ENCODE measurements at places on chromosomes 5 and 9.

DNA sequence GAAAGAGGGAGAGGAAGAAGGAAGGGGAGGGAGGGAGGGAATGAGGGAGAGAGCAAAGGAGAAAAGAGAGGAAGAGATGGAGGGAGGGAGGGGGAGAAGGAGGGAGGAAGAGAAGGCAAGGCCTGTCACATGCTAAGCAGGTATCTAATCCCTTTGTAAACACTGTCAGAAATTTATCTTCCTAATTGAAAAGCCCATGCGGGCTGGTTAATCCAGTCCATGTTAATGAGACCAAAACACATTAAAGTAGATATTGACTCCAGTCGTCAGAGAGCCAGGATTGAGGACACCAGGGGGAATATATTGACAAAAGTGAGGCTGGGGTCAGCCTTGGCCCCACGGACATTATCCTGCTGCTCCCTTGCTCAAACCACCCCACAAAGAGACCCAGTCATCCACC, 37.4 kb upstream of the ALDH1B1 start:
- no peak overlapping the region for H3K4me3 ChIP-seq
- H3K27ac ChIP-seq: no peak overlapping the region
- peaks cover 2% of the 10 kb centered on the region for H3K27me3 ChIP-seq

GRCh38 chr9:2595973-2596372, 25.6 kb upstream of the VLDLR start:
- DNase-seq: no peak
- H3K4me3 ChIP-seq: no peak overlapping the region
- H3K27me3 ChIP-seq: peaks cover 30% of the 10 kb centered on the region

GRCh38 chr5:112005623-112005930, 248.6 kb upstream of the NREP start:
- no peaks in the 10 kb centered on the region for H3K36me3 ChIP-seq
- H3K4me3 ChIP-seq: no peak overlapping the region
- DNase-seq: no peak
- H3K27me3 ChIP-seq: peaks cover 2% of the 10 kb centered on the region

DNA sequence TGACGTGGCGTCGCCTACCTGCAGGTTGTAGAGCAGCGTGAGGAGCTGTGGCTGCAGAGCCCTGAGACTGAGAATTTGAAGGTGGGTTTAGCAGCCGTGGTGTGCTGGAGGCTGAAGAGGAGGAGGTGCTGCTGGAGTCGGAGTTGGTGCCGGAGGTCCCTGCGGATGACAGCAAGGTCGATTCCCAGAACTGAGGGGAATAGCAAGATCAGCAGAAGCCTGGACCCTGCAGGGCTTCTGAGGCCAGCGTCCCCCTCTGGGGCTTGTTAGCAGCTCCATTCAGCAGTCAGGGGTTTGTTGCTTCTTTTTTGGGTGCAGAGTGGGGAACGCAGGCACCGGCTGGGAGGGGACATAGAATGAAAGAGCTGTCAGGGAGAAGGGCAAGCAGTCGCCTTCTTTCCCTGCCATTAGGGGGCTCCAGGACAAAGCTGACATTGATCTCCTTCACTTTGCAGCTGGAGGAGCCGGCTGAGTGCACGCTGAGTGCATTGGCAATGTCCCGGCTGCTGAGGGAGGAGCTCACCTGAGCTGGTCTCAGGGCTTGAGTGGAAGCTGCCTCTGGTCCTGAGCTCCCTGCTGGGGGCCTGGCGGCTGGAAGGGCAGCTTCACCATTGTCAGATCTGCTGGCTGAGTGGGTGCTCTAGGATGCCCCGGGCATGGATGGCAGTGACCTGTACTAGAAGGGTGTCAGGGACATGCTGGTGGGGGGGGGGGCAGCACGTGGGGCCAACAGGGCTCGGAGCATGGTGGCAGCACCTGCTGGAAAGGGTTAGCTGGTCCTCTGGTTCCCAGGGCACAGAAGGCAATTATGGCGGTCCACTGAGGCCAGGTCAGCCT, 20.8 kb downstream of the OBP2B start:
- H3K27ac ChIP-seq: no peak overlapping the region
- peaks cover 35% of the 10 kb centered on the region for H3K27me3 ChIP-seq
- H3K4me3 ChIP-seq: no peak overlapping the region

- H3K27me3 ChIP-seq: no peaks in the 10 kb centered on the region
- H3K4me1 ChIP-seq: peaks cover 30% of the 10 kb centered on the region
- H3K36me3 ChIP-seq: peaks cover 13% of the 10 kb centered on the region
- H3K4me3 ChIP-seq: no peak overlapping the region
- H3K27ac ChIP-seq: no peak overlapping the region
Measured at GRCh38 chr9:129145841-129146292, 32.2 kb downstream of the IER5L start.

DNA sequence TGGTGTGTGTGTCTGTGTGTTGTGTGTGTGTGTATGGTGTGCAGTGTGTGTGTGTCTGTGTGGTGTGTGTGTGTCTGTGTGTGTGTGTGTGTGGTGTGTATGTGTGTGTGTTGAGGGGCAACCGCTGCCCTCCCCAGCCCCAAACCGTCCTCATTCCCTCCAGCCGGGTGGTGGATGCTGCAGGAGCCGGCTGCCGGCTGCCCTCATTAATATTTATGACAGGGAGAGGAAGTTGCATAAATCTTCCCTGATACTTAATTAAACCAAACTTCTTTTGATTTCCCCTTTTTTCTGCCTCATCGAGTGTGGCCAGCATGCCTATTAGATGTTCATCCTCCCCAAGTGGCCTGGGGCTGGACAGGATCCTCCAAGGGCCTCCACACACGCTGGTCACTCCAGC, 121.4 kb upstream of the MVB12B start:
- H3K4me3 ChIP-seq: no peak overlapping the region
- no peaks in the 10 kb centered on the region for H3K4me1 ChIP-seq
- no peak overlapping the region for H3K27ac ChIP-seq
- no peaks in the 10 kb centered on the region for H3K36me3 ChIP-seq
- DNase-seq: no peak

DNA sequence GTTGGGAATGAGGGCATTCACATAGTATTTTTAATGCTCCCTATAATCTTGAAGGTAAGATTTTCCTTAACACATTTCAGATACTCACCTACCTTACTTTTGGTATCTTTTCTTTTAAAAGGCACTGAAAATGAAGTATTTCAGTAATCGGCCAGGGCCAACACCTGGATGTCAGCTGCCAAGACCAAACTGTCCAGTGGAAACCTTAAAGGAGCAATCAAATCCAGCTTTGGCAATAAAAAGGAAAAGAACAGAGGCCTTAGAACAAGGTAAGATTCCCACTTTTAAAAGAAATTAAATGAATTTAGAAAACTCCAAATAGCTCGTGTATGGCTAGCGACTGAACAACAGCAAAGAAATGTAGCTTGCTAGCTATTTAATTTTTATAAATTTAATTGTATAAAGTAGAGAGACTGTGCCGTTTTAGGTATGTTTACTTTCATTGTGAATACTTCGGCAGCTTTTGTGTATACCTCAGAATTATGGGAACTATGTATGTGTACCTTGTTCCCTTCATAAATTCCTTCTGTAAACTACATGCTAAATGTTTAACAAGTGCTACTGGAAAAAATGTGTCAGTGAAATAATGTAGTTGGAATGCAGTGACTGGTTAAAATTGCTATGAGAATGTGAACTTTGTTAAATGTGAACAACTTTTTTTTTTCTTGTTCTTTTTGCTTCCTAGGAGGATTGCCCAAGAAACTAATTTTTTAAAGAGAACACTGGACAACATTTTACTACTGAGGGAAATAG, 41.9 kb downstream of the CDK7 start:
- no peak overlapping the region for H3K4me3 ChIP-seq
- no peak for DNase-seq
- no peak overlapping the region for H3K27ac ChIP-seq
- H3K36me3 ChIP-seq: peaks cover 33% of the 10 kb centered on the region

- H3K27me3 ChIP-seq: no peaks in the 10 kb centered on the region
- no peak for DNase-seq
- no peaks in the 10 kb centered on the region for H3K4me1 ChIP-seq
- H3K4me3 ChIP-seq: no peak overlapping the region
- no peaks in the 10 kb centered on the region for H3K36me3 ChIP-seq
Measured at GRCh38 chr5:97141031-97141430, 1.4 kb downstream of the LIX1 start.

DNA sequence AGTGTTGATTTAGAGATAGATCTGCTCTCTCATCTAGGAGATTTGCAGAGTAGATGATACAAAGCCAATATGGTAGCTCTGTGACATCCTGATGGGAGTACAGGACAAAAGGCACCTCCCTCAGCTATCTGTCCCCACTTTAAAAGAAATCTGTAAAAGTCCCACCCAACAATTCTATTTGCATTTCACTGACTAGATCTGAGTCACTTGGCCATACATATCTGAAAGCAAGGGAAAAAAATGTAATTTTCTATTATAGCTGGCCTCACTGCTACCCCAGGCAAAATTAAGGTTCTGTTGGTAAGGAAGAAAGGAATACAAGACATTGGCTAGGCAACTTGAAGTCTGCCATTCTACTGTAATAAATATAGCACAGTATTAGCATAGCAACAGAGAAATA, 96.2 kb upstream of the RNF180 start:
- no peak for DNase-seq
- no peak overlapping the region for H3K27ac ChIP-seq
- no peaks in the 10 kb centered on the region for H3K4me1 ChIP-seq
- no peaks in the 10 kb centered on the region for H3K27me3 ChIP-seq

- no peak for DNase-seq
- no peaks in the 10 kb centered on the region for H3K36me3 ChIP-seq
- peaks cover 5% of the 10 kb centered on the region for H3K4me1 ChIP-seq
- no peak overlapping the region for H3K4me3 ChIP-seq
Measured at GRCh38 chr5:111198281-111198966, 25.8 kb upstream of the CAMK4 start.

DNA sequence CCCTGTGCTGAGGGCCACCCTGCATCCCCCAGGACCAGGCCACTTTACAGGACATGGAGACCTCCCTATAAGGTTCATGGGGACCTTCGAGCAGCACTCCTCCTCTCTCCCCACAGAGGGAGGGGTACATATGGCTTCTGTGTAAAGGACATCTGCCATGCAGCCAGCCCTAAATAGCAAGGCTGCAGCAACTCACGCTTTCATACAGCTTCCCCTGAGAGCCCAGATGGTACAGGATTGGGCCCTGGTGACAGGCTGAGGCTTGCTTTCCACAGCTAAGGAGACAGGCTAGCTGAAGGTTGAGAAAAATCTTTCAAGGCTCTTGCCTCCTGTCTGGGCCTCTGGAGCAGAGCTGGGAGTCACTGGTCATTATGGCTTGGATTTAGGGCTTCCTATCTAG, 147.0 kb upstream of the ZNF366 start:
- H3K4me1 ChIP-seq: no peaks in the 10 kb centered on the region
- H3K36me3 ChIP-seq: no peaks in the 10 kb centered on the region
- no peak overlapping the region for H3K4me3 ChIP-seq
- no peaks in the 10 kb centered on the region for H3K27me3 ChIP-seq
- no peak for DNase-seq
- no peak overlapping the region for H3K27ac ChIP-seq

DNA sequence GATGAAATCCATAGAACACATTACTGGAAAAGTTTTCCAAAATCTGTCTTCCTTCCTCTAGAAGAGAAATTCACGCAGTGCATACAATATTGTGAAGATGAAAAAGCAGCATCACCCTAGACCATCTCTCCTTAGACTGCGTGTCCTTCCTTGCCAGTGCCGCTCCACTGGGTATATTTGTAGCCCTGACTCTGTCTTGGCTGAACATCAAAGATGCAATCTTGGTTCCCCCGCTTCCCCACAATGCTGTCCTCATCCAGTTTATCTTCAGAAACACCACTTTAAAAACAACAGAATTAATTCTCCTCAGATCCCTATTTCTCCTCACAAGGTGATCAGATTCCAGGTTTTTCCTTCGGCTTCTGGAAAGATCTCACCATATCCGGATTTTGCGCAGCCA, 53.9 kb downstream of the ROR2 start:
- no peak overlapping the region for H3K27ac ChIP-seq
- no peak overlapping the region for H3K4me3 ChIP-seq
- H3K27me3 ChIP-seq: peaks cover 8% of the 10 kb centered on the region

- H3K27ac ChIP-seq: no peak overlapping the region
- peak; percentile 31 for DNase-seq
- H3K4me1 ChIP-seq: no peaks in the 10 kb centered on the region
- no peaks in the 10 kb centered on the region for H3K36me3 ChIP-seq
- no peak overlapping the region for H3K4me3 ChIP-seq
- H3K27me3 ChIP-seq: peaks cover 4% of the 10 kb centered on the region
Measured at GRCh38 chr9:91727316-91727861, 222.6 kb downstream of the ROR2 start.

- no peaks in the 10 kb centered on the region for H3K27me3 ChIP-seq
- H3K4me1 ChIP-seq: no peaks in the 10 kb centered on the region
- no peak for DNase-seq
- no peak overlapping the region for H3K4me3 ChIP-seq
- H3K36me3 ChIP-seq: no peaks in the 10 kb centered on the region
- H3K27ac ChIP-seq: no peak overlapping the region
Measured at GRCh38 chr5:107428303-107428813, 242.4 kb downstream of the EFNA5 start.

DNA sequence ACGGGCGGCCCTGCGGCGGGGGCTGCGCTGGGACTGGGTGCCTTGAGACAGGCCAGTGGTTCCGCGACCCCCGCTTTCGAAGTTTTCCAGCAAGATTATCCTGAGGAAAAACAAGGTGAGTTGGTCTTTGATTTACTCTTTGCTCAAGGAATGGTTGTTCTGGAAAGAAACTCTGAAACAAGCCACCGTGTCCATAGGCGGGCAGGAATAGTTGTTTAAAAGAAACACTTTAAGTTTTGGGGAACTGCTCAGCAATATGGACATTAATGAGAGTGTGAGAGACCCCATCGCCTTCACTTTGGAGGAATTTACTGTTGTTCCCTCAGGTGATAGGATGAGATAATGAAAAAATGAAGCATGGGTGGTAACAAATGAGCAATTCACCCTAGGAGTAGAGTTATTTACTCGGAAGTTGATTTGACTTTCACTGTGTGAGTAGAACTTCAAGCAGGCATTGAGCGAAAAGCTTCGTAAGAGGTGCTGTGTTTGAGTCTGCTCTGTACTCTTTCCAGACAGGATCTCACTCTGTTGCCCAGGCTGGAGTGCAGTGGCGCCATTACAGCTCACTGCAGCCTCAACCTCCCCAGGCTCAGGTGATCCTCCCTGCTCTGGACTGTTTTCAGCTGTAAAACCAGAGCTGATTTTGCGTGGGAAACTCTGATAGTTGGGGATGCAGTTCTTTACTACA, 1.1 kb downstream of the DMRTA1 start:
- H3K27ac ChIP-seq: no peak overlapping the region
- peaks cover 56% of the 10 kb centered on the region for H3K27me3 ChIP-seq
- H3K4me1 ChIP-seq: peaks cover 3% of the 10 kb centered on the region
- no peaks in the 10 kb centered on the region for H3K36me3 ChIP-seq

GRCh38 chr5:38466424-38467189, 89.8 kb downstream of the LIFR start:
- no peak overlapping the region for H3K4me3 ChIP-seq
- no peak overlapping the region for H3K27ac ChIP-seq
- no peak for DNase-seq
- no peaks in the 10 kb centered on the region for H3K4me1 ChIP-seq
- H3K27me3 ChIP-seq: peaks cover 50% of the 10 kb centered on the region

DNA sequence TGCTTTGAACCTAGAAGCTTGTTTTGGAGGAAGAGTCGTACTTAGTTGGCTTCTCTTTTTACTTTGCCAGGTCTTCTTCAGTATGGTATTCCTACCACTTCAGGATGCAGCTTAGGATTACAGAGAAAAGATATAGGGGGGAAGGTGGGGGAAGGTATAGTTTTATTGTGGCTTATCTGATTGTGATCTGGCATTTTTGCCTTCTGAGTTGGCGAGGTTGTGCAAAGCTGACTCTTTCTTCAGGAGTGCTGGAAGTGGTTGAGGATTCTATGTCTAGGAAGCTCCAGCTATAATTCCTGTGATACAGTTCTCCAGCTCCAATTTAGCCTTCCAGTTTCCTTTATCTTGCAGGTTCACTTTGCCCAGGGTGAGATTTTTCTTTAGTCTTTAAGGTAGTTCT, 7.0 kb downstream of the CDC42SE2 start:
- H3K27me3 ChIP-seq: no peaks in the 10 kb centered on the region
- H3K36me3 ChIP-seq: peaks cover 16% of the 10 kb centered on the region
- H3K27ac ChIP-seq: peak overlapping the region; percentile 98
- no peak for DNase-seq
- H3K4me3 ChIP-seq: peak overlapping the region; percentile 85
